SW480 (cell line): ENCODE measurements at places on chromosomes 1 and 21.

DNA sequence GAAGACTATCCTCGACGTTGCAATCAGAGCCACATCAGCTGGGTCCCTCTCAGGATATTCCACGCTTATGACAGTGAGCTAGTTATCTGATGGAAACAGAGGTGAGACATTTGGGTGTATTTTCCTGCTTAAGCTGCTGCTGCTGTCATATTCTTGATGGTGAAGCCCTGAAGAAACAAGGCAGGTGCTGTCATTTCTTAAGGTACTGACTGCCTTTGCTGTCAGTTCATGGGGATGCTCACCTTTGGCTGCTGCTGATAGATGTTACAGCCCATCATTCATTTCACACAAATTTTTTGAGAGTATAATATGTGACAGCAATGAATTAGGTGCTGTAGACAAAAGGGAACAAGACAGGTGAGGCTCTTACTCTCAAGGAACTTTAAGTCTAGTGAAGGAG is 577.4 kb downstream of the LMO4 start:
- no peak for DNase-seq

DNA sequence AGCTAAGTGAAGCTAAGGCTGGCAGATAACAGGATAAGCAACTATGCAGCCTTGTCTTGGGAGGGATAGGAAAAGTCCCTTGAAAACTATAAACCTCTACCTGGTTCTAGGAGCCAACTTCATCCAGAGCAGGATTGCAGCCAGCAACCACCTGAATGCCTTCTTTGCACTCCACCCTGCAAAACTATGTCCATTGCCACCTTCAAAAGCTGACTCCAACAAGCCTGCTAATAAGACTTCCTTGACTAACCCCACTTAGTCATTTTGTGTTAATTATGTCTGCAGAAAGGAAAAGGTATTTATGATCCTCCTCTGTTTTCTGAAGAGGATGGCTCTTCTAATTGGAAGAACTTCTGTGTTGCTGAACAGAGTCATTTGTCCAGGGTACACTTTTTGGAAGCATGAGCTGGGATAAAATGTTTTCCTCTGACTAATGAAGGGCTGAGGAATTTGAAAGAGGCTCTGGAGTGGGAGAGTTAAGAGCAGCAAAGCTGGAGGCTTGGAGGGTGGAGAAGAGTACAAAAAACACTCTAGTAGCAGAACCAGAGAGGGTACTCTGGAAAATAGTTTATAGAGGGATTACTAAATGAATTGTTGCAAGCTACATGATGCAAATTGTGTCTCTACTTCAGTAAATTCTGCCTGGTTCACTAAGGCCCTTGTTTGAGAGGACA is 9.6 kb upstream of the RIMKLA start:
- no peak for DNase-seq

DNA sequence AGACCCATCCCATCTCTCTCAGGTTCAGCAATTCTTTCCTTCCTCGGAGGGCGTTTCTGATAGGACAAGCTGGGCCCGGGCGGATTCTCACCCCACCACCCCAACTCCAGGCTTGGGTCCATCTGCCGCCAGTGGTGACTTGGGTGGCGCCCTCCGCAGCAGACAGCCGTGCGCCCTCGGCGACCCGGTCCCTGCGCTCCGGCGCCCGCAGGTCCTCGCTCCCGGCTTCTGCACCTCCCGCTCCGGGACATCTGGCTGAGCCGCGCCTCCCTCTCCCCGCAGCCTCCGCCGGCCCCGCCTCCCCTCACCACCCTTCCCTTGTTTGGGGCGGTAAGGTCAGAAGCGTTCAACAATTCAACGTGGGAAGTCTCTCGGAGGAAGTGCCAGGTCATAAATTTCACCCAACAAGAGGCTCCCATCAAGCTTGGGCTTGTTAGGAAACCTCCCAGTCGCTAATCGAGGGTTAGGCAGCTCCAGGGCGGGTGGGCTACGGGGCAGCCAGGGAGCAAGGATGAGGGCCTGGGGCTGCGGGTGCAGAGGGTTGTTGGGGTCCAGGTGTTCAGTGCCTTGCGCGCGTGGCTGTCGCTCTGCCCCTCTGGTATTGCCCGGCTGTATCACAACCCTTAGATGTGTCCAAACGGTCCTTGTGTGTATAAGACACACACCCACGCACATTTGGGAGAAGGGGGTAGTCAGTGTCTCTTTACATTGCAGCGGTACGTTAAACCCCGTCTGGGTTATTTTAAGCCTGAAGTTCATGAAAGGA is 39.8 kb downstream of the OLIG1 start:
- DNase-seq = peak; percentile 52

GRCh38 chr1:222921945-222922344 is 107.1 kb downstream of the DISP1 start:
- DNase-seq = no peak

DNA sequence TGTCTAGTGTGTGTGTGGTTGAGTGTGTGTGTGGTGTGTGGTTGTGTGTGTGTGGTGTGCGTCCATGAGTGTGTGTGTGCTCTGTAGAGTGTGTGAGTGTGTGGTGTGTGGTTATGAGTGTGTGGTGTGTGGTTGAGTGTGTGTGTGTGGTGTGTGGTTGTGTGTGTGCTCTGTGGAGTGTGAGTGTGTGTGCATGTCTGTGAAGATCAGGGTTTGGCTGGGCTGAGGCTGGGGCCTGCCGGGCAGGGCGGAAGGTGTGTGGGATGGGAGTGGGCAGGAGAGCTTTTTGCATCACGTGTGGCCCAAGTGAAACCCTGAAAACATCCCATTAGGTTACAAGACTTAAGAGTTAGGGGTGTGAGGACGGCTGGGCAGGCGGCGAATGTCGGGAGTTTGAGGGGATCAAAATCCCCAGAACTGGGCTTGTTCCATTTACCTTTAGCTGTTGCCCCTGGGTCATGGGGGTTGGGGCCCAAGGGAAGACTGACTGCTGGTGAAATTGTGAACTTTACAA is 2.9 kb upstream of the FCMR start:
- no peak for DNase-seq

- no peak for DNase-seq
Measured at GRCh38 chr1:55314740-55315139, 99.6 kb upstream of the USP24 start.

- DNase-seq = no peak
Measured at GRCh38 chr1:158931055-158931737, at the start of gene PYHIN1. TSS of gene PYHIN1 (plus strand) at chr1:158931552. CDS start at chr1:158936911, 5,359 bp downstream.
